ENCODE measurements at places on chromosomes 7 and 10.
A peak's percentile ranks its signal among the peaks of the same experiment; 100 is the strongest.

- DNase-seq, result no peak
Observed at GRCh38 chr7:30207376-30207775, 72.6 kb downstream of the MTURN start.

DNA sequence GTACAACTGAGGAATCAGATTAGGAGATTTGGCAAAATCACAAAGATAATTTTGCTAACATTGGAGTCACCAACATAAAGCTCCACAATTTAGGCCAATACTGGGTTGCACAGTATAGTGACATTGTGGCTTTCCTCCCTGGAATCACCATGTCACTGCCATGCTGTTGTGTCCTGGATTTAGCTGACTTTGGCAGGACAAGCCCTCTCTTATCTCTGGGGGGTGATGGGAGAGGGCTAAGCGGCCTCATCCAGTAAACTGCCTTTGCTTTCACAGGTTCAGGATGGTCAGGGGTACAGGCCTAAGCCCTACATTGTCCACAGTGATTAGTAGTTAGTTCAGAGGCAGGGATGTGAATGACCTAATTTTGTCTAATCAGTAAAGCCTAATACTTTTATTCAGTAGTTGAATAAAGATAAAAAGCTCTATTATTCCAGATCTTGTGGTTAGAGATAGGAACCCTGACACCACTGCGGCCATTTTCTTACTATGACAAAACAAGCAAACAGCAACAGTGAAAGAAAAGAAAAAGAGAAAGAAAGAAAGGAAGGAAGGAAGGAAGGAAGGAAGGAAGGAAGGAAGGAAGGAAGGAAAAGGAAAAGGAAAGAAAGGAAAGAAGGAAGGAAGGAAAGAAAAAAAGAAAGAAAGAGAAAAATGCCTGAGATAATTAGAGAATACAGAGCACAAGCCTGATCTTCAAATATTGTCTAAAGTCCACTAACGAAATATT lies 140.1 kb downstream of the ETV1 start:
- no peak for DNase-seq

GRCh38 chr10:25178411-25178810 lies 3.6 kb downstream of the GPR158 start:
- no peak for DNase-seq

DNA sequence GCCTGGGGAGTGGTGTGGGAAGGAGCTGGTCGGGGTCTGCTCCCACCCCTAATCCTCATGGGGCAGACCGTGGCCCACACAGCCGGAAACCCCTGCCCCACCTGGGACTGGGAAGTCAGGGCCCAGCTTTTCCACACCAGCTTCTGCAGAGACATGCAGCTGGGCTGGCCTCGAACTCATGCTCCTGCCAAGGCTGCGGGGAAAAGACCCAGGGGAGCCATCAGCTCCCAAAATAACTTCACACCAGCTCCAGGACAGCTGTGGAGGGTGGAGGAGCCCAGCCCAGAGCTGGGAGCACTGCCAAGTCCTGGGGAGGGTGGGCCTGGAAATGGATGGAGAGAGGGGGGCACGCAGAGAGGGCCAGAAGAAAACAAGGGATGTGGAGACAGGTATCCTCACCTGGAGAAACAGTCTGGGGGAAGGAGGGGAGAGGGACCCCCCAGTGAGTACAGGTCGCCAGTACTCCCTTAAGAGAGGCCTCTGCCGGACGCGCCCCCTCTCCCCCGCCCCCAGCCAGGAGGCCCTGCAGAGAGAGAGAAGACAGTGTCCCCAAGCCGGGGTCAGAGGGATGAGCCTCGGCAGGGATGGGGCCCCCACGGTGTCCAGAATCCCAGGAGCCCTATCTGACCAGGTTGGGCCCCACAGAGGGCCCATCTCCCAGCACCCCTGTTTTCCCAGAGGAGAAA lies 11.5 kb upstream of the GRIFIN start:
- no peak for DNase-seq

- no peak for DNase-seq
Observed at GRCh38 chr10:117541909-117542705, 439 bp upstream of the EMX2 start.

DNA sequence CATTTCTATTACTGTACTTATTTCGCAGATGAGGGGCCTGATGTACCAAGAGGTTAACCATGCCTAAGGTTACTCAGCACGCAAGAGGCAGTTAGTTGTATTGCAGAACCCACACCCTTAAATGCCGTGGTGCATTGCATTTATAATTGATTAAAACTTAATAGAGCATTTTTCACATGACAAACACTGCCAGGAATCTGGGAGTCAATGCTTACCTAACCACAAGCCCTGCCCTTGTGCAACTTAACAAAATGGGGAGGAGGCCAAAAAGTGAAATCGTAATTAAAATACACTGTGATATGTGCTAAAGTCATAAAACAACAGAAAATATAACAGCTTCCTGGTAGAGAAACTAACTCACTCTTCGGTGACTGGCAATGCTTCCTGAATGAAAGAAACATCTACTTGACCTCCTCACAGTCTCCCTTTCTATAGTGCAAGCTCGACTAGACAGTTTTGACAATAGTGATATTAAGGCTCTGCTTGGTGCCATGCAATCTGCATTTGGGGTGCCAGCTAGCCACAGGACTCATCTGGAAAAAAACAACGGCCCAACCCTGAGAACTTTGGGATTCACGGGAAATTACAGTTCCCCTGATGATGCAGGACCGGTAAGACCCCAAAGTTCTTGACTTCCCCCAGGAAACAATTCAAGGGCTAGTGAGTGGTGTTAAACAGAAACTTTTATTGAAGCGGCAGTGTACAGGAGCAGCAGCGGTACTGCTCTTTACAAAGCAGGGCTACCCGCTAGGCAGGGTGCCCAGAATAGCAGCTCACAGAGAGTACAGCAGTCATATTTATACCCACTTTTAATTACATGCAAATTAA lies 612.4 kb downstream of the TNS3 start:
- no peak for DNase-seq

- no peak for DNase-seq
Observed at GRCh38 chr7:21184942-21185652, 242.8 kb upstream of the SP4 start.

DNA sequence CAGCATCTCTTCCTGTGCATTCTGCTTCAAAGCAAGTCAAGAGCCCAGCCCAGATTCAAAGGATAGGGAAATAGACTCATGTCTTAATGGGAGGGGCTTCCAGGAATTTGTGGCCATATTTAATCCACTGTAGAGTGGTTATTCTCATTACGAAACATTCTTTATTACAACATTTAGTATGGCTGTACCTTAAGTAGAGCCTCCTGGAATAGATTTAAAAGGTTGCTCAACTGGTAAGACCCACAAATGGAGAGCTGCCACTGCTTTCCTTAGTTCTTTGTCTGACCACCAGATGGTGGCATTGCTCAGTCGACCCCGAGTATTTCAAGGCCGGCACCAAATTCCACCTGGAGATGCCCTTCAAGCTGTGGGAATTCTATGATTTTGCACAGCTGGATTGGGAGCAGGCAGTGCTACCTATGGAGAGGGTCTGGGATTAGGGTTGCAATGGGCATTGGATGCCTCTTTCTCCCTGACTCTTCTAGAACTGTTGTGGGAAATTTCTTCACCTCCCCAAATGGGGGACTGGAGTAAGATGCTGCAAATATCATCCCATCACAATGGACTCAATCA lies 102.2 kb downstream of the RBM20 start:
- peak; percentile 15 for DNase-seq

GRCh38 chr10:49289480-49289879 lies 9.5 kb upstream of the C10orf71 start:
- DNase-seq, result no peak

DNA sequence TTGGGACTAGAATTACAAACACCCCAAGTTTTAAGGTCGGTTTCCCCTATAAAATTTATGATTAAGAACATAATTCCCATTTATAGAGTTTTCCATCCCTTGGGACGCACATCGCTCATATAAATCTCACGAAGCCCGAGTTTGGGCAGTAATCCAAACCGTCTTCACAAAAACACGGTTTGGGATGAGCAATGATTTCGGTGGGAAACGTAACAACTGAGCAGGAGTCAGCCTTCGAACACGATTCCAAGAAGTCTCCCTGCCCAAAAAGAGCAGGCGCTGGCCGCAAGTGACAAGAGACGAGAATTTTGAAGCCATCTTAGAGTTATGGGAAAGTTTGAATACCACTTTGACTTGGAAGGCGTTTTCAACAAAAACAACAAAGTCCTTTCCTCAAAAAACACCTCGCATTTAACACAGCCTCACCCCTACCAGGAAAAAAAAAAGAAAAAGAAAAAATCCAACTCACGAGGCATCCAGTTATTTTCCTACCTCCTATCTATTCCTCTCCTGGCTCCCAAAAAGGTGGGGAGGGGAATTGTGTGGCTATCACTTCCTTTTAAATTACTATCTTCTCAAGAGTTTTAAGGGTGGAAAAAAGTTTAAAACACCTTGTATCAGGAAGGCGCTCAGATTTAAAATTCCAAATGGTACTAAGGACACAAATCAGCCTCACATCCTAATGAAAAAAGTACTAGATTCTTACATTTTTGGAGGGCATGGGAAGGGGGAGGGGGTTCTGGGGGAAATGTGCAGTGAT lies 1.6 kb downstream of the SEPHS1 start:
- no peak for DNase-seq

DNA sequence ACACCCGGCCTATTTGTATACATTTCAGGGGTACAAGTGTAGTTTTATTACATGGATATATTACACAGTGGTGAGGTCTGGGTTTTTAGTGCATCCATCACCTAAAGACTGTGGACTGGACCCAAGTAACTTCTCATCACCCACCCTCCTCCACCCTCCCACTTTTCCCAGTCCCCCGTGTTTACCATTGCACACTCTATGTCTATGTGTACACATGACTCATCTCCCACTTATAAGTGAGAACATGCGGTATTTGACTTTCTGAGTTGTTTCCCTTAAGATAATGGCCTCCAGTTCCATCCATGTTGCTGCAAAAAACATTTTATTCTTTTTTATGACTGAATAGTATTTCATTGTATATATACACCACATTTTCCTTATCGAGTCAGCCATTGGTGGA lies 98.9 kb upstream of the WAC start:
- DNase-seq, result no peak

GRCh38 chr10:12063483-12063818 lies 5.3 kb upstream of the DHTKD1 start:
- DNase-seq, result no peak

GRCh38 chr7:153406486-153406872 lies 645.7 kb upstream of the DPP6 start:
- DNase-seq, result no peak

DNA sequence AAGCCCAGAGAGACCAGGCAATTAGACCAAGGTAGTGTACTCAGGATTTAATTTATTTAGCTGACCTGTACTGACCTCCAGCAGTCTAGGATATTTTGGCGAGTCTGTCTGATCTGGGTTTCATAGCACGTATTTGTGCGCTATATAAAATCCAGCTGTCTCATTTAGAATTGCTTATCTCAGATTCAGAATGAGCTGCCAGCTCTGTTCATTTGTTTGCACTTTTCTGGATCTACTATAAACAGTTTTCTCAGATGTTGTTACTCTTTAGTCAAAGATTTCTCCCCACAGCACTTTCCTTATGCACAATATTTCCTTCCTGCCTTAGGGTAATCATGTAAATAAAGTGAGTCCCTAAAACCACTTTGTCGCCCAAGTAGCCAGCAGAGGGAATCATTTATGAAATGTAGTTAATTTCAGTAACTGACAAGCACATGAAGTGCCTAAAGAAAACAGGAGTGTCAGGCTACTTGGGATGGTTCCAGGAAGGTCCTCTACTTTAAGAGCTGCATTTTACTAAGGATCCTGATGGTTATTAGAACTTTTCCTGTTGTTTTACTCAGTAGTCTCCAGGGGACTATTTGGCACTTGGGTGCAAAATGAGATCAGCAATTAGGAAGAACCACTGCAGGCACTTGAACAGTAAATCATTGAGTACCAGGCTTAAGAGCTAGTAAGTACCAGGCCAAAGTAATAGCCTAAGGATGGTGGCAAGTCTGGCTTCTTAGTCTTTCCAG lies 226.4 kb downstream of the TWIST1 start:
- DNase-seq, result no peak

GRCh38 chr10:51699145-51699474 lies 285 bp downstream of the CSTF2T start:
- no peak for DNase-seq

GRCh38 chr7:103962070-103962469 lies 27.4 kb downstream of the RELN start:
- no peak for DNase-seq

- no peak for DNase-seq
Observed at GRCh38 chr10:117519286-117519685, 23.3 kb upstream of the EMX2 start.

All from stimulated activated CD8-positive, alpha-beta memory T cell treated with anti-CD3 and anti-CD28 coated beads, Interleukin-12 subunit alpha, Interleukin-12 subunit beta, amount 100 ng/mL, for 4 hours (primary cell).